SK-N-MC (cell line): ENCODE measurements at places on chromosomes 4 and X.

GRCh38 chr4:75726577-75726976 is 2.2 kb downstream of the USO1 start:
- no peak for DNase-seq

DNA sequence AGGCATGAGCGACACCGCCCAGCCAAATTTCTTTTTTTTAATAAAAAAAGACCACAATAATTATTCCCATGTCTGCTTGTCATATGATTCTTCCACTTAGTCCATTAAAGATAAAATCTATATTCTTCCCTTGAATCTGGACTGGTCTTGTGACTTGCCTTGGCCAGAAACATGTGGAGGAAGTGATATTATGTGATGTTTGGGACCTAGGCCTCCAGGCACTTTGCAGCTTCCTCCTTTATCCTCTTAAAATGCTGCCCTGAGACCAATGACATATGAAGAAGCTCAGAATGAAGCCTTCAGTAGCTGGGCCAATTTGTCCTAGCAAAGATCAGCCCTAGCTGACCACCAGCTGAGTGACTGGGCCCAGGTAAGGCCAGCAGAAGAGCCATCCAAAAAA is 250.0 kb downstream of the INPP4B start:
- no peak for DNase-seq

GRCh38 chr4:1873291-1873690 is 2.1 kb downstream of the NSD2 start:
- no peak for DNase-seq

DNA sequence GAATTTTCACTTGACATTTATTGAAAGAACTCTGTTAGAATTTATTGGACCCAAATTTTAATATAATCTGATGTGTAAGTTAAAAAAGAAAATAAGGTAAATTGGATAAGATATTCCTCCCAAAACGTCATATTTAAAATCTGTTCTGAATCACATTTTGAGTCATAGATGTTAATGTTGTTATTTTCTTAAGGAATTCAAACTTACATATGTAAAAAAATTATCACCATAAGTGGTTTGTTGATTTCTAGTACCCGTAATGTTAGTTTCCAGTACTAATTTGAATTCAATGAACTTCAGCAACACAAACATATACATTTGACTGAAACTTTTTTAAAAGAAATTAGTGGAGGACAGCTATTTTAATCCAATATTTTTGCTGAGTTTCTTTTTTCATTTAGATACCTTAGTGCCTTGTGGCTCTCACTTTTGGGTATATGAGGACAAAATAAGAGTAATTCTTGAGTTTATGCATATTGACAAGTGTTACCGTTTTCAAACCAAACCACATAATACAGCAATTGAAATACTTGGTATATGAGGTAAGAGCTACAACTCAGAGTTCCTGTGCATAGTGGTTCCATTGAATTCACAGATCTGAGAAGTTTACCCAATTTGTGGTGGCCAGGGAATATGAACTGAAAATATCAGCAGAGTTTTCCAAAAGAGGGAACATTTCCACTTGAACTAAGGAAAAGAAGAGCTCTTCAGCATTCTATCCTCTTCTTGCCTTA is 71.8 kb downstream of the C4orf46 start:
- no peak for DNase-seq

- DNase-seq = no peak
Observed at GRCh38 chr4:145939856-145940255, 1.2 kb upstream of the ZNF827 start.

DNA sequence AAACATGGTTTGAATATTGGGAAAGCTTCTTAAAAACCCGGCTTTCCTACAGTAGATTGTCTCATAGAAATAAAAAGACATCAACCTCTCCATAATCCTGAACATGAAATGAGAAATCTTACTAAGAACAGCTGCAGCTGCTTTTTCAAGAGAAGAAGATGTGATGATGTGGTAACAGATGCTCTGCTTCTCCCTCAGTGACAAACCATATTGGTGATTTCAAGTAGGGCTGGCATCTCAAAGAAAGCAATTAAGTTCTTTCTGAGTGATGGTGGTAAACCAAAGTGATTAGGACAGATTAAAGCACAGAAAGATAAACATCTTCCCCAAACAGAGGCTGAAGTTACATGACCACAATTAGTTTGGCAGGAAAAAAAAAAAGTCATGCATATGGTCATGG is 1477.7 kb downstream of the RAPGEF2 start:
- no peak for DNase-seq

DNA sequence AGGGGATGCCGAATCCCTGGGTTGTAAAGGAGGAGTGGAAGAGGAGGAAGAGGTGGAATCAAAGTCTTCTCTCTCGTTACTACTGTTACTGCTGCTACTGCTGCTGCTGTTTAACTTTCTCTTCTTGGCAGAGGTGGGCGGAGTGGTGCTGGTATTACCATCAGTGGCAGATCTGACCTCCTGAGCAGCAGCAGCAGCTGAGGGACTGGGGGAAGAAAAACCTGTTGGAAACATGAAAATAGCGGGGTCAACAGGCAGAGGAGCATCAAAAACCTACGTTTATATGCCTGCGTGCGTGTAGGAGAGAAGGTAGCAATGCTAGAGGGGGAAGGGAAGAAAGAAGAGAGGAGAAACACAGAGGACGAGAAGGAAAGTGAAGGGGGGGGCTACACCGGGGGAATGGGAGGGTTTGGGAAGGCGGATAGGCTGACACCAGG is 339 bp downstream of the CUL4B start:
- DNase-seq = no peak

DNA sequence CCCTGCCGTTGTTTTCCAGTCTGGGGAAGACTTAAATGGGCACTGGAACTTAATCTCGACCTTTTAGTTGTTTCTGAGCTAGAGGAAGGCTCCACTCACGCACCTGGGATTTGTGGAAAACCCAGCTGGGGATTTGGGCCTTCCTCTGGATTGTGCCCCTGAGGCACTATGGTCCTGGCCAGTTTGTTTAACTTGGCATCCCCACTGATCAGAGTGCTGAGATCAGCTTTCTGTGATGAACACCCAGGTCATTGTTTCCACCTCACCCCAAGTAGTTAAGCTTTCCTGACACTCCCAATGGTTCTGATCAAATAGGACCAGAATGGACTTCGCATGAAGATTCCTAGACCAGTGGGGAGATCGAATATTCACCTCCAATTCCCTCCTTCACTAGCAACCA is 20.5 kb upstream of the NAP1L5 start:
- no peak for DNase-seq

DNA sequence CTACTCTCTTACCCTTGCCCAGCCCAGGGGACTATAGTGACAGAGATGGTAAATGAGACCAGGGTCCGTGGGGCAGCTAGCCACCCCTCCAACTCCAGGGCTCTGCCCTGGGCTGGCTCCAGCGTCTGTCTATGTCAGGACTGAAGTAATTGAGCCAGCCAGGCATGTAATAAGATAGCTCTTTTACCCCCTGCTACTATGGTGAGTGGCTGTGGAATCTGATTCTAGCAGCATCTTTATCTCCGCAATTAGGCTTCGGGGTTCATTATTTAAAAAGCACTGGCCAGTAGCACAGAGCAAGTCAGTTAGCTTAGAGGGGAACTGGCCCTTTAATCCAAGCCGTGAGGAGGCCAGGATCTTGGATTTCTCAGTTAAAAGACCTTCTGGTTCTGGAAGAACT is 123.3 kb upstream of the RAI2 start:
- DNase-seq = no peak

DNA sequence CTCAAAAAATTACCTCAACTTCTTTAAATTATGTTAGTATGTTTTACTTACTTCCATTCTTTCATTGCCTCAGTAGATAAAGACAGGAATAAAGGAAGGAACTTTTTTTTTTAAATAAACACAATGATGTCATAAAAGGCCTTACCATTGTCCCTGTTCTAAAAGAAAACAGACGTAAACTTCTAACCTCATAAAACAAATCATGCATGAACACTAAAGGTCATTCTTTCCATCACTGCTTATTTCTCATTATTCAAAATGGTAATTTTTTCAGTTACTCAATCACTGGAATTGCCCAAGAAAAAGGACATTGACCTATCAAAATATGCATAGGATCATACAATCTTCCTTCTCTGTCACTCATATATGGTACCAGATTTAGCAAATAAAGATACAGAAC is 32.2 kb upstream of the ARMCX2 start:
- no peak for DNase-seq

DNA sequence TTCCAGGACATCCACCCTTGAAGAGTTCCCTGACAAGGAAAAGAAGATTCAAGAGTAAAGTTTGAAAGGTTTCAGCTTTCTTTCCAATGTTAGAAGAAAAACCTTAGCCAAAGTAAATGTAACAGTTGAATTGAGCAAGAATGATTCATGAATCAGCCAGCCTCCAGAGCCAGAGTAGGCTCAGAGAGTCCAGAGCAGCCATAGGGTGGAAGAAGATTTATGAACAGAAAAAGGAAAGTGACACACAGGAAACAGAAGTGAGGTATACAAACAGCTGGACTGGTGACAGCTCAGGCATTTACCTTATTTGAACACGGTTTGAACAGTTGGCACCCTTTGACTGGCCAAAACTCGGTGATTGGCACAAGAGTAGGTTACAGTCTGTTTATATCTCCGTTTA is 63.2 kb downstream of the QDPR start:
- DNase-seq = no peak

GRCh38 chrX:155870958-155871357 is 10.2 kb upstream of the VAMP7 start:
- no peak for DNase-seq

DNA sequence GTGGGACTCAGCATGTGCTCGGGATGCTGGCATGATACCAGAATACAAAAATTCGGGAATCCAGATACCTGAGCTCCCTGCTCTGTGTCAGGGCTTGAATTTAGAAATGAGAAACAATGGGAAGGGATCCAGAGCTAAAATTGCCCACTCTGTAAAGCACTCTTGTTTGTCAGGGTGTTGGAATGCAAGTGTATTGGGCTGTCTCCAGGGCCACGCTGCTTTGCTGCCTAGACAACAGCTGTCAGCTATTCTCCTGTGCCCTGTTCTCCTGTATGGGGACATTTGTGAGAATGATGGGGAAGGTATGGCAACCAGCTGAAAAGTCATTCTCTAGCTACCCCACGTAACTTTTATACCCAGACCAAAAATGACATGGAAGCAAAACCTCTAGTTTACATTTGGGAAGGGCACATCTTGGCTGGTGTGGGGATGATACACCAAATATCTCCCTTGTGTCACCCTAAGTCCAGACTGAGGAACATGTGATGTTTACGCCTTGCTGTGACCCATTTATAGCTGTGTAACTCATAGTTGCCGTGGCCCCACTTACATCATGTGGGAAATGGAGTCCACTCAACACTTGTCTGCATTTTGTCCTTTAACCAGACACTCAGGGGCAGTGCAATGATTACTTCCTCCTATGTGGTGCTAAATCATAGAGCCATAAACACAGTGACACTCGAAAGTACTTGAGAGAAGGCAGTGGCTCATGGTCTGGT is 46.6 kb downstream of the SMPX start:
- DNase-seq = no peak

DNA sequence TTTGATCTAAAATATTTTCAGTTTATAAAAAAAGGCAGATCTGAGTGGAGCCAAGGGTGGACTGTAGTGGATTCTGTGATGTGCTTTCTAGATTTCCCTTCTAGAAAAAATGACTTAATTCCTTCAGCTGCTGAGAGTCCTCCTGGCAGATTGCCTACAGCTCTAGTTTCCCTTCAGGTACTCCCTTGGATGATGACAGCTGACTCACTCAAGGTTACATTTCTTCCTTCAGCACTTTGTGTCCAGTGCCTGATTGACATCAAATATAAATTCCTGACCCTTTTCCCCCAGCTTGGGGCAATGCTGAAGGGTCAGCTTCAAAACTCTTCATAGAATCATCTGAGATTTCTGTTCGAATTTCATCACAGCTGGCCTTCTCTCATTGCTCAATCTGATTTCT is 161.7 kb downstream of the EMCN start:
- no peak for DNase-seq

GRCh38 chr4:147842573-147842972 is 110.7 kb downstream of the ARHGAP10 start:
- peak; percentile 28 for DNase-seq

DNA sequence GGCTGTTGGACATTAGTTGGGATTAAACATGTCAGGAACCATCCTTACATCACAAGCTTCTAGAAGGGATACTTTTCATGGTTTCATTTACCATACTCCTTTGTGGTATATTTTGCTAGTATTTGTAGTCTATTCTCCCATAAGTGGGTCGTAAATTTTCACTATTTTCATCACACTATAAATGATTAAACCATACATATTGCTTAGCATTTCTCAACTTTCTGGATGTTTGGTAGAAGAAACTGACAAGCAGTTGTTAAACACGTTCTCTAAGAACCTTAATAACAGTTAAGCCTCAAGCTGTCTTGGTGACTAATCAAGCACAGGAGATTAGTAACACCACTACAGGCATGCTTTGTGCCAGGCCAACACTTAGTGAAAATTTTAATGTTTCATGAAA is 375.5 kb downstream of the NAF1 start:
- DNase-seq = no peak

DNA sequence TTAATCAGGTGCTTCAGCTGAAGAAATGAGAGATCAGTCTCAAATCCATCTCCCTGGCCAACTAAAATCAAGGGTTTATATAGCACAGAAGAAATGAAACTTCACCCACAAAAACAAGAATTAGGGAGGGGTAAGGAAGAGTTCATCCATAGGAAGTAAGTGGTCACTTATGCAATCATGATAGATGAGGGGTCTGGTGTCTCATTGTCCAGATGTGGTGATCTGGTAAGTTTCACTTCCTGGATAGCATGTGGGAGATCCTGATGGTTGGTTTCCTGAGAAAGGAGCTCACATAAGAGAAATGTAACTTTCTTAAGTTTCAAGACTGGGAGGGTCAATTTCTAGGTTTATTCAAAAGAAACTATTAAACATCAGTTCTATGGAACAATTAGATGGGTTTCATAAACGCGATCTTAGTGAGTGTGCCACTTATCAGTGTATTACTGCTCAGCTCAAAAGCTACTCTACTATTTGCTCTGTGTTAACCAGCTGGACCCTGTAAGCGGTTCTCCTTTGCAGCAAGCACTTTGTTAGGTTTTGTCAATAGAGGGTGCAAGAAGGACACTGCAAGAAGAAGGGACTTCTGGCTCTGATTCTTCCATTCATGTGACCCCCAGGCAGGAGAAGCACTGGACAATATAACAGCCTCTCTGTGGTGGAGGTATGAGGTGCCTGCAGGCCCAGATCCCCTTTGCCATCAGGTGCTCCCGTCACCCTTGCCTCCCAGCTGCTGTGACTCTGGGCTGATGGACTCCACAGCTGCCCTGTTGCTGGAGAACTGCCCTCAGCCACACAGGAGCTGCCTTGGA is 35.4 kb upstream of the HPSE start:
- no peak for DNase-seq
